ENCODE measurements at places on chromosomes 7 and 10. TPM values are rescaled to one million over a fixed set of nuclear protein-coding genes. Genes with fewer than 3 reads are reported as not detected.

Gene SGCE
- 1.9 TPM for total RNA-seq

- peak; percentile 26 for DNase-seq
Observed at GRCh38 chr10:119602241-119603095, 5.7 kb upstream of the TIAL1 start.

Gene PSD
- total RNA-seq = 4.9 TPM

- no peak for DNase-seq
Observed at GRCh38 chr10:69364232-69364940, 52.3 kb downstream of the TACR2 start.

GRCh38 chr10:74977072-74977471 is 134.4 kb upstream of the SAMD8 start:
- no peak for DNase-seq

GRCh38 chr7:129667116-129667515 is 55.6 kb downstream of the NRF1 start:
- DNase-seq = no peak

DNA sequence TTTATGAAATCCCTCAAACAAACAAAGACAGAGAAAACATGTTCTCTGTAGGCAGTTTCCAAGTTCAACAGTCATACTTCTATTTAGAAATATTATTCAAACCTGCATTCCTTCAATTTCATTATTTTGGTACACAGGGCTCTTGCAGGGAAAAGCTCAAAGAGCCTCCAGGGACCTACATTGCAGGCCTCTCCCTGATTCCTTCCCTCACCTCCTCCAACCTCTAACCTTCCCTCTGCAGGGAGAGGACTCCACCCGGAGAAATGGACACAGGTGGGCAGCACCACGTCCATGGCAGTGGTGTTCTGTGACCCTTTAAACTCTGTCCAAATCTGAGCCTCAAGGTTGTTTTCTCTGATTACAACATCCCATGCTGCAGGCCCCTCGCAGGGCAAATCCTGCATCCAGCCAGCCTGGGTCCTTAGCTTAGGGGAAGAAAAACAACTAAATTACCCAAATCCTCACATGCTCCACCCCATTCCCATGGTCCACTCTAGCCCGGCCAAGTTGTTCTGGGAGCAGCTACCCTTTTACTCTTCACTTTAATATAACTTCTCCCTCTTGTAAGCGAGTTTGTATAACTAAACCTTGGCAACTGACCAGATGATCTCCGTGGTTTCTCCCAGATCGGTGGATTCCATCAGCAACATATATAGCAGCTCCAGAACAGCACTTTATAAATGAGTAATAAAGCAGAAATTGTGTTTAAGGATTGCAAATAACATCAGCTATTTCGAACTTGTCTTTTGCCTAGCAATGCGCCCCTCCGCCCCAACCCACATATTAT is 129.8 kb downstream of the CUBN start:
- DNase-seq = no peak

DNA sequence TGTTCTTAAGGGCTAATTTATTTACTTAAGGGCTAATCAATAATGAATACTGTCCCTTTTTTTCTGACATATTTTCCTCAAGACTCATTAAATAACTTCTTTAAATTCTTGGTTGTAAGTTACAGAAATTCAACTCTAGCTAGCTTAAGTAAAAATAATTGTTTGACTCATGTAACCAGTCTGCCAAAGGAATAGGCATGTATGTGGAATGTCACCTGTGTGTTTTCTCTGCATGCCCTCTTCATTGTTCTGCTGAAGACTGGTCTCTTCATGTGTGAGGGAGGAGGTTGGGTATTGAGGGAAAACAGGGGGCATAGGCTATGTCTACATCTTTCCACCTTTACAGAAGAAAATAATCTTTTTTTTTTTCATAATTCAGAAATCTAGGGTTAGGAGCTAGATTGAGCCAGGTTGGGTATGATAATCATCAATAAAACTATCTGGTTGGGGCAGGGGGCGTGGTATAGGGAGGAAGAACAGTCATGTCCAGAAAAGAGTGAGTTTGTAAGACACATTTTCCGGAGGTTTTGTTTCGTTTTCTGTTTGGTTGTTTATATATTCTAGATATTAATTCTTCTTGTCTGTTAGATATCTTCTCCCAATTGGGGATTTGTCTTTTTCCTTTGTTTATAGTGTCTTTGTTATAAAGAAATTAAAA is 37.9 kb downstream of the EXOC4 start:
- DNase-seq = no peak

DNA sequence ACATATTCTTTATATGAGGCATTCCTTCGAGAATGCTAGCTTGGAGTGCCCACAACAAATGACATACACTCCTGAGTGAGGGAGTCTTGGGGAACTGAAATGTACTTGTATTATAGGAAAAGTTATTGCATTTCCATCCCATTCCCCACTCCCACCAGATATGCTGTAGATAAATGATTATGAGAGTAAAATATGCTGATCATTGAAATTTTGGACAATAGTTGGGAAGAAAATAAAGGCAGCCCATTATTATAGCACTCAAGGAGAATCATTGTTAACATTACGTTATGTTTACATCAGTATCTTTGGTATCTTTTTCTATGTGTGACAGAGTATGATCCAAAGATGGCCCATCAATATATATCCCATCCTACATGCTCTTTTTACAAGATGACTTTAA is 194.4 kb downstream of the GATA3 start:
- DNase-seq = no peak

Gene AOC1
- not detected for total RNA-seq

DNA sequence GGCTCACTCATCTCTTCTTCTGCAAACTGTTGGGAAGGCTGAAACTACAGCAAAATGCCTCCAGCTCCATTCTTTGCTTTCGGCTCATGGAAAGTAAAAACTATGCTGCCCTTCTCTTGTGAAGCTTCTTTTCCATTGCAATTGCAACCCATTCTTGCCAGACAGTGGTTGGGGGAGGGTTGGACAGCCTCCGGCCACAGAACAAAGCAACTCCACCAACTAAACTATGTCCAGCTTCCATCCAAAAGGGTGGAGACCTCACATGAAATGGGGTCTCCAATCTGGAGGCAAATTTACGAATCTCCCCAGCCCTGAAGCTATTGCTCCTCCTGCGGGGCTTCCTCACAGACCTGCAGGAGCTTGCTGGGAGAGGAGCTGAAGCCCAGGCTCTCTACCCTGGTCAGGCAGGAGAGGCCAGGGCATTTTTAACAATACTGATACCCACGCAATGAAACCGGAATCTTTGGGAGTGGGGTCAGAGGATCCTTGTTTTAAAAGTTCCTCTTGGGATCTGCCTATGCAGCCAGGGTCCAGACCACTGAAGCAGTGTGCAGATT is 549 bp downstream of the GPNMB start:
- no peak for DNase-seq

GRCh38 chr7:100965723-100966541 is 3.4 kb upstream of the MUC12 start:
- DNase-seq = peak; percentile 53

Data from CD4-positive, alpha-beta memory T cell (primary cell).